Trophoblast cell (in vitro differentiated cells and primary cell): ENCODE measurements at places on chromosomes 4 and X.

GRCh38 chrX:120774606-120775005, 101.1 kb downstream of the CT47B1 start:
- no peak for DNase-seq
- no peak overlapping the region for H3K27ac ChIP-seq
- no peaks in the 10 kb centered on the region for H3K36me3 ChIP-seq
- H3K4me3 ChIP-seq, result no peak overlapping the region
- H3K4me1 ChIP-seq, result no peaks in the 10 kb centered on the region
- H3K27me3 ChIP-seq, result no peaks in the 10 kb centered on the region

- no peaks in the 10 kb centered on the region for H3K36me3 ChIP-seq
Observed at GRCh38 chr4:88003261-88003660, 4.2 kb upstream of the PKD2 start.

DNA sequence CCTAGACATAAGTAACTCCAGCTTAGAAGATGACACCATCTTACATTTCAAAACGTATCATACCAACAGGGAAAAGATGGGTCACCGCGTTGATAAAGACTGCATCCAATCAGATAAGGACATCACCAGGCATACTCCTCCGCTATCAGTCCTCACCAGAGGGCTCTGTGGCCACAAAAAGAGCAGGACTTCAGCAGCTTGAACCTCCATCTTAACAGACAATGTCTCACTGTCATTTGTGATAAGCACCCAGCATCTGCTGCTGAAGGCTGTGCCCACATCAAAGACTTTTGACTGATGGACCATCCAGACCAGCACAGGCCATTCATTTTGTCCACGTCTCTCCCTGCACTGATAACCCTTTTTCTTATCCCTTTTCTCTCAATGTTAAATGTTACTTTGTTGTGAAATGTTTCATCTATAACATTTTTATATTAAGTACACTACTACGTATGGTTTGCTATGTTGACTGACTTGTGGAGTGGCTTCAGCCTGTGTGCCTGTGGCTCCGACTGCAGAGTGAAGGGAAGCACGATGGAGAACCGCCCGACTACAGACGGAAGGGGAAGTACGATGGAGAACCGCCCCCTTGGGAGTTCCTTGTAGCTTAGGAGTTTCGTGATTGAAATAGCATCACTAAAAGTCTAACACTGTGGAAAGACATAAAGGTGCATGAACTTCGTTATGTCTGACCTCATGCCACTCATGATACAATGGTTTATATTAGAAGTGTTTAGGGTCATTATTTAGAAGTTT, 595.4 kb upstream of the AGA start:
- no peaks in the 10 kb centered on the region for H3K4me1 ChIP-seq
- no peak overlapping the region for H3K27ac ChIP-seq
- H3K36me3 ChIP-seq, result no peaks in the 10 kb centered on the region

DNA sequence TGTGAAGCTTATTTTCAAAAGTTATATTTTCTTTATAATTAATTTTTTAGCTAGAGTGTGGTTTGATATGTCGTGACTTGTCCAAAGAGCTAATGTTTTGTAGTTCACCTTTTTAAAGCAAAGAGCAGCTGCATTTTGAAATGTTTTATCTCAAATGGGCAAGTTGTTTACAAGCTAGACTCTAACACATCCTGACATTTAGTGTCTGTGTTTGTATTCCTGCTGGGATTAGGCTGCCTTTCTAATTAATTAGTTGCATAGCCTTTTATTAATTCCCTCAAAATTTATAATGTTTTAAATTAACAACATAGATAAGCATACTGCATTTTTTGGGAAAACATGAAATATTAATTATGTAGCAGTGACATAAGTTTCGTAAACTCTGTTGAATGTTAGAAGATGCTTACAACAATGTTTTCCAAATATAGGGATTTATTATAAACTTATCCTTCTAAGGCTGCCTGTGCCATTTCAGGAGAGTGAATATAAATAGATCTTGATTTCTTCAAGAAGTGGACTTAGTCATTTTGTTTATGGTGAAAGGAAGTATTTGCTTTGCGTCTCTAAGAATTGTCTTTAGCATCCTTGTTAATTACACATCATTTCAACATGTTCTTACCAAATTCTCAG, 37.7 kb upstream of the NUDT6 start:
- no peaks in the 10 kb centered on the region for H3K27me3 ChIP-seq
- no peak overlapping the region for H3K27ac ChIP-seq
- DNase-seq, result no peak
- no peaks in the 10 kb centered on the region for H3K36me3 ChIP-seq
- no peak overlapping the region for H3K4me3 ChIP-seq
- H3K4me1 ChIP-seq, result no peaks in the 10 kb centered on the region

DNA sequence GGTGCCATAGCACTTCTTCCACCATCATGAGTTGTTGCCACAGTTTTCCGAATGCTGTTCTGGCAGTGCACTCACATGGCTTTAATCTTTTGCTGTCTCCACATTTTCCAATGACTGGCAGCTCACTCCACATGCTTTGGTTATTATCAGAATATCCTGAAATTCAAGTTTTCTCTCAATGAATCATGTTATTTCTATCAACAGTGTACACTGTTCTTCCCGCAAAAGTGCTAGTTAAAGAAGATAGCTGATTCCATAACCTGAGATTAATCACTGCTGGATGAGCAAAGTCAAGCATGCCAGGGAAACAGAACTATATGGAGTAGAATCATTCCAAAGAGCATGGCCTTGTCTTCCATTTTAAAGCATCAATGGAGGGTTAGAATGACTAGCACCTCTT, 14.6 kb upstream of the IL13RA2 start:
- H3K27ac ChIP-seq, result no peak overlapping the region
- no peaks in the 10 kb centered on the region for H3K4me1 ChIP-seq
- no peaks in the 10 kb centered on the region for H3K36me3 ChIP-seq
- H3K27me3 ChIP-seq, result no peaks in the 10 kb centered on the region

DNA sequence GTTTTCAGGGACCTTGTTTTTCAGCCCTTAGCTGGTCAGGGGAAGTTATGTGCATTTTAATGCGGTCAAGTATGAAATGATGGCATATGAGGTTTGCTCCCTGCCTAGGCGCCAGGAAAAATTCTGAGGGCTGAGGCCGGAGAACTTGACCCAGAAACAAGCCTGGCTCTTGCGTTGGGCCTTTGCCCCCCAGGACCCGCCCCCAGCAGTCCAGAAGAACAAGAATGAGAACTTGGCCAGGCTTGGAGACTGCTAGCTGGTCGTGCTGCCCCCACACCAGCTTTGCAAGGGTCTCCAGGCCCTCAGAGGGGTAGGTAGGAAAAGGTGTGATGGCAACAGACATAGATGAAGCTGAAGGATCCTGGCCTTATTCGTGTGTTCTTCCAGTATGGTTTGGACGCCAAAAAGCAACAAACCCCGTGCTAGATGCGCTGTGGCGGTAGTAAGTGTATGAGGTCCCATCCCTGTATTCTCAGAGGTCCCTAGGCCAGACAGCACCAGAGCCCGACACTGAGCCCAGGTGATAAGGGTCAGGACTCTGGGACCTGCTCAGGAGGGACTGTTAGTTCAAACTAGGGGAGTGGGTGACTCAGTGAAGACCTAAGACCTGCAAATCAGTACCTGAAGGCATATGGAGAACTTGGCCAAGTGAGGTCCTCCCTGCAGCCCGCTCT, 10.5 kb downstream of the NKX3-2 start:
- DNase-seq, result no peak
- H3K27ac ChIP-seq, result no peak overlapping the region
- no peaks in the 10 kb centered on the region for H3K36me3 ChIP-seq

DNA sequence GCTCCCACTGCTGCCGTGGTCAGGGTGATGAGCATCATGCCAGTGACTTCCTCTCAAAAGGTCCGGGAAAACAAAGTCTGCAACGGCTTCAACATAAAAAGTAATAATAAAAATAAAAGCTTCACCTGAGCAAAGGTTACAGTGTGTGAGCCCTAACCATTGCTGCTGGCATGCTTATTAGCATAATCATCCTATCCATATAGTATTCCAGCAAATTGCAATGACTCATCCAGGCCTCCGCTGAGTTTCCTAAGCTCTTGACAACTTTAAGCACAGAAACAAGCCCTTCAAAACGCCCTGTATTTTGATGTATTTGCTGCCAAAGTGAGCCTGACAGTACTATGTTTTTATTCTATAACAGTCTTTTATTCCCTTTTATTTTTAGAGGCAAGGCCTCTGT, 100.5 kb downstream of the AASDH start:
- H3K4me3 ChIP-seq, result no peak overlapping the region
- DNase-seq, result peak; percentile 16
- H3K27ac ChIP-seq, result no peak overlapping the region
- no peaks in the 10 kb centered on the region for H3K36me3 ChIP-seq
- H3K27me3 ChIP-seq, result no peaks in the 10 kb centered on the region

DNA sequence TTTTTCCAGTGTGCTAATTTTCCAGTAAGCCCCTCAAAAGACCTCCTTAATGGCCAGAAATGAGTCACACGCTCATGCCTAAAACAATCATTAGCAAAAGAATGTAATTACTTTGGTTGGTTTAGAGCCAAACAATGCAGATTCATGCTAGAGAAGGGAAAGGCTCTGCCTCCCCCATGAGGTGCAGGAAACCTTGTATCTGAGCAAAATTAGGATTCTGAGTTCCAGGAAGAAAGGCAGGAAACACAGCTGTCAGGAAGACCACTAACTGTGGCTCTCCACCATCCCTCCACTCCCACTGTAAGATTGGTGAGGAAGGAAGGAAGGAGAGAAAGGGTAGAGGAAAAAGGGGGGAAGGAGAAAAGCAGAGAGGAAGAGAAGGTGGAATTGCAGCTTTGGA, 104.9 kb upstream of the DHX15 start:
- no peak overlapping the region for H3K27ac ChIP-seq
- DNase-seq, result no peak
- no peak overlapping the region for H3K4me3 ChIP-seq
- no peaks in the 10 kb centered on the region for H3K27me3 ChIP-seq
- no peaks in the 10 kb centered on the region for H3K4me1 ChIP-seq

DNA sequence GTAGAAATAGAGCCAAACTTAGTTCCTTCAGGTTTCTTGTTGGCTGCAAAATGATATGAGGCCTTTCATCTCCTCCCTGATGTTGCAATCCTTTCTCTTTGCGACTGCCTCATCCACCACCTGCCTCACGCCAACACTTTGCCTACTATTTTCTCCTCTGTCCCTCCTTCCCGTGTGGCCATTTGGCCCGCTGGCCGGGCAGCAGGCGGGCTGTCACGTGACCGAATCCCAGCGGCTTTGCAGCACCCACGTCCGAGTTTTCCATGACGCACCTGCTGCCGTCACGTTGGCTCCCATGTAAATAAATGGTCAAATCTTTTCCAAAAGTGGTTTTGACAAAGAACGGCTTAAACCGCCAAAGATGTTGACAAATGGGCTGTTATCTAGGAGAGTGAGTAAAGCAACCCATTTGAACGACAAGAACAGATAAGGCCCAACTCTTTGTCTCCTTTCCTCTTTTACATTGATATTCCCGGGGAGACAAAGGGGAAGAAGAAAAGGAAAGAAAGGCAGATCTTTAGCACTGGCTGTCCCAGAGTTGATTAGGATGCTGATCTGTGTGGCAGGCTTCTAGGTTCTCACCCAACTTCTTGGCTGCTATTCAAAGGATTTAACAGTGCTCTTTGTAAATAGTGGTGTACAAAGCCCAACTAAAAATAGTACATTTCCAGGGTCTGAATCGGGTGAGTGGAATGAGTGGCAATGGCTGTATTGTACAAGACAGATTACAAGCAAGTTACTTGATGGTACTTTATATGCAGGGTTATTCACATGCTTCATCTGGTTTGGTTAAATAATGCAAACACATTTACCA, 174.2 kb upstream of the JADE1 start:
- H3K36me3 ChIP-seq, result no peaks in the 10 kb centered on the region
- peaks cover 5% of the 10 kb centered on the region for H3K4me1 ChIP-seq
- DNase-seq, result peak; percentile 28
- H3K27ac ChIP-seq, result no peak overlapping the region

DNA sequence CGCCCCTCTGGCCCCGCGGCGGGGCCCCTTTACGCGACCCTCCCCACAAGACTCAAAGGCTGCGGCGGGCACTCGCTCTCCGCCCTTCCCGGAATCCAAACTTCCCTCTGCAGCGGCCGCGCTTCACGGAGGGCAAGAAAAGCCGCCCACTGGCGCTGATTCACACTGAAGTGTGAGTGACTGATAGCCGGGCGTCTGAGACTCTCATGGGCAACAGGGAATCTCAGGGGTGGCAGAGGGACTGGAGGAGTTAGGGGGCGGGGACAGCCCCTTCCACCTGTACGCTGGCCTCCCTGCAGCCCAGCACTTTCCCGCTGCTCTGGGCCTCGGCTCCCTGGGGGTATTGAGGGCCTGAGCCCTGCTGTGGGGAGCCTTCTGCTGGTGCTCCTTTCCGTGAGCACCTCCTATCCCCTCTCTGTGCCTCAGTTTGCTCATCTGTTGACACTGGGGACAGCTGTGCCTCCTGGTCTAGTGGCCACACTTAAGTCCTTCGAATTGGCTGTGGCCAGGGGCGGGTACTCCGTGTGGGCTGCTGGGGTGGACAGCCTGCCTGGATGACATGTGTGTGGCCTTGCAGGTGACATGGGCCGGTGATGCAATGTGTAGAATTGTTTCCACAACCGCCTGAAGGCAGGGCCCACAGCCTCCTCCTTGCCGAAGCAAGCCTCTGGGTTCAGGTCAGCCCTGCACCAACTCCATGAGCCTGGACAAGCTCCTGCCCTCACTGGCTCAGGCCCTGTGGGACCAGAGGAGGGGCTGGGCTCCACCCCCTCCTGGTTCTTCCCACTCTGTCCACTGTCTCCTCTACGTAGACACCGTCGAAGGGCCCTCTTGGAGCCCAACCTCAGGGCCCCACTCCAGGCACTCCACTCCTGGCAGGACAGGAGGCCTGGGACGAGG, 951 bp downstream of the SH3BP2 start:
- no peaks in the 10 kb centered on the region for H3K27me3 ChIP-seq
- peaks cover 30% of the 10 kb centered on the region for H3K4me1 ChIP-seq
- no peaks in the 10 kb centered on the region for H3K36me3 ChIP-seq
- no peak overlapping the region for H3K27ac ChIP-seq
- peak; percentile 98 for DNase-seq

- H3K36me3 ChIP-seq, result no peaks in the 10 kb centered on the region
- H3K4me3 ChIP-seq, result no peak overlapping the region
- DNase-seq, result no peak
Observed at GRCh38 chrX:30489323-30489722, 88.2 kb downstream of the TASL start.
